ELR (cell line): ENCODE measurements at places on chromosomes 4 and X.

GRCh38 chr4:176436293-176436973 lies 116.7 kb downstream of the SPCS3 start:
- DNase-seq: peak; percentile 94

GRCh38 chr4:176745902-176746301 lies 46.8 kb downstream of the VEGFC start:
- DNase-seq: peak; percentile 53

GRCh38 chr4:10664408-10664807 lies 20.2 kb downstream of the CLNK start:
- DNase-seq: peak; percentile 82

- peak; percentile 40 for DNase-seq
Observed at GRCh38 chr4:107050525-107051135, 14.5 kb upstream of the DKK2 start.

GRCh38 chr4:91212211-91212610 lies 1085.0 kb downstream of the CCSER1 start:
- DNase-seq: no peak

- peak; percentile 16 for DNase-seq
Observed at GRCh38 chr4:154741922-154742850, 1.6 kb upstream of the LRAT start.

GRCh38 chr4:74055096-74055495 lies 16.6 kb upstream of the CXCL3 start:
- DNase-seq: no peak

DNA sequence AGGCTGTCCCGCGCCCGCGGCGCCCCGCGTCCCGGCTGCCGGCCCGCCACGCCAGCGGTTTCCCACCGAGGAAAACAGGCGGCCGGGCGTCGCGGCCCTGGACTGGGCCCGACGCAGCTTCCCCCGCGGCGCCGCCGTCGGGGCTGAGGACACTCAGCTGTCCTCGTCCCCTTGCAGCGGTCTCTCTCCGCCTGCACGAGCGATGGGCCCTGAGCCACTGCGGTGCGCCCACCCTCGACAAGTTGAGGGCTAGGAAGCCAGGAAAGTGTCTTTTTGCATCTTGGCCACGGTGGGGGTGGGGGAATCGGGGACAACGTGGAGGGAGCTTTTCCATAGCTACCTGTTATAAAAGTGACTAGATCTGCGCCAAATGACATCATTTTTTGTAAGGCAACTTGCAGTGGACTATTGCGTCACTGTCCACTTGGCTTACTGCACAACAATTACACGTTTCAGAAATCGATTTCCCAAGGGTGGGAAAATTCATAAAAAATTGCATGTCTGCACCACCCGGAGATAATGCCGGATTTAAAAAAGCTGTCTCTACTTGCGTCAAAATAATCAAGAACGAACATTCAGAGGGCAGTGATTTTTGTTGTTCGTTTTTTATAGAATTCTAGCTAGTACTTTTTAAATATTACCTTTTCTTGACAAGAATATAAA lies 1.1 kb downstream of the KLHL15 start:
- DNase-seq: peak; percentile 60

DNA sequence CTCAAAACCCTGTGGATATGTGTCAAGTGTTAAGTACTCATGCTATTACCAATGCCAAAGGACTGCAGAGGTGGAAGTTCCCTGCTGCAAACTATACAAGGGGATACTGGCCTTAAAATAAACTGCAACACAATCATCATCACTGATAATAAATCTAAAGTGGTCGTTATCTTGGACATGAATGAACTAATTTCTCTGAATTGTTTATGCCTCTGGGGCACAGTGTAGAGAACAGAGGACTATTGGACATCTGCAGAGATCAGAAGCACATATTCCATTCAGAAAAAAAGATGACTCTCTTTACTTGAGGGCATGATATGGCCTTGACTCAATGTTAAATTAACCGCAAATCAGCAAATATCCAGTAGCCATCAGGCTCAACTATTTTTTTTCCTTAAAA lies 542.6 kb upstream of the IGFBP7 start:
- no peak for DNase-seq

- DNase-seq: peak; percentile 50
Observed at GRCh38 chrX:8364369-8365141, 100.1 kb upstream of the VCX3B start.

DNA sequence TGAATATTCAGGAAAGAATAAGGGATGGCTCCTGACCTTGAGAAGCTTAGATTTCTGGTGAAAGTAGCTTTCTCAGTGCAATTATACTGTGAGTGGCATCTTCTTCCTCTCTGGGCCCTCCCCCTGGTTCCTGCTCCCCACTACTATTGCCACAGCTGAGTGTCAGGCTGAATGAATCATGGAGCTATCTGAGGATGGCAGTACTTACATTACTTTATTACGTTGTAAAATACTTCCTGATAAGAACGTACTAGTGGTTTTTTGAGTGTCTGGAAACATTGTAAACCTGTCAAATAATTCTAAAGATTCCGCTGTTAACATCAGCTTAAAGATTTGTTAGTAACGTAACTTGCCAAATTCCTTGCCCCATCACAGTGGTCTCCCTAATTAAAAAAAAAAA lies 36.2 kb downstream of the ARHGAP10 start:
- peak; percentile 85 for DNase-seq

DNA sequence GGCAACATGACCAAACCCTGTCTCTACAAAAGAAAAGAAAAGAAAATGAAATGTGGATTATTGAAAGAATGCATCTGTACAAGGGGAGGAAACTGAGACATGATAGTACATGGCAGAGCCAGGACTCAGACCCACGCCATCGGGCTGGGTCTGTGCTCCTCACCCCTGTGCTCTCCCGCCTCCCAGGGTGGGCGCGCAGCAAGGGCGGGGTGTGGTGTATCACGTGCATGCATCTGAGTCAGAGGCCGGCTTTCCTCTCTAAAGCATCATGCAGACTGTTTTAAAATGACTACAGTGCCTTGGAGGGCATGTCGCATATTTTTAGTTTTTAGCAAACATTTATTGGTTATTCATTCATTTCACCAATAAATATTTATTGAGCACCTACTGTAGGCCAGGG lies 47.8 kb downstream of the HTT-AS start:
- no peak for DNase-seq

DNA sequence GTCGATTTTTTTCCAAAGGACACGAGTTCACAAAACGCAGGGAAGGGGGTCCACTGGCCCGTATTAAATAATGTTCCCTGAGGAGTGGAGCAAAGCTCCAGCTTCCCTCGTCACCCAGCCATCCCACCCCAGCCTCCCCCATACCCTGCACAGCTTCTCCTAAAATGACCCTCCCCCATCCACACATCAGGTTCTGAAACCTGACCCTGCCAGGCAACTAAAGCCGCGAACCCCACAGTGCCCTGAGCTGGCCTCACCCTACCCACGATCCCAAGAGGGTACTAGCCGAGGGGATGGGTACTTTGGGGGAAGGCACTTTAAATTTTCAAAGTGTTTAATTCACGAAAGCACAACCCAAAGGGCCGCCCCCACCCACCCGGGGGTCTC lies 634 bp downstream of the APOO start:
- peak; percentile 35 for DNase-seq

- DNase-seq: peak; percentile 63
Observed at GRCh38 chr4:161949946-161950725, 213.7 kb downstream of the FSTL5 start.

GRCh38 chr4:3520276-3520675 lies 11.9 kb downstream of the LRPAP1 start:
- no peak for DNase-seq
